ENCODE measurements at places on chromosomes 2 and 18. TPM values are rescaled to one million over a fixed set of nuclear protein-coding genes. Genes with fewer than 3 reads are reported as not detected.

ATAD2B gene
- 30.7 TPM for total RNA-seq

TYMS gene
- 1.5 TPM for total RNA-seq

ARHGAP28 gene
- total RNA-seq, result not detected

ANKRD30B gene
- total RNA-seq, result not detected

PPM1B gene
- 87.3 TPM for total RNA-seq

GNAL gene
- 0.11 TPM for total RNA-seq

CRYBA2 gene
- total RNA-seq, result not detected

IL1R2 gene
- 0.47 TPM for total RNA-seq

TSGA10 gene
- 11.0 TPM for total RNA-seq

FN1 gene
- total RNA-seq, result 0.41 TPM

KCNIP3 gene
- not detected for total RNA-seq

RAX gene
- not detected for total RNA-seq

EPB41L3 gene
- total RNA-seq, result 11.2 TPM

LIMS3 gene
- not detected for total RNA-seq

MCEE gene
- total RNA-seq, result 4.3 TPM

LAMA3 gene
- 0.19 TPM for total RNA-seq

VWC2L gene
- not detected for total RNA-seq

ADCYAP1 gene
- not detected for total RNA-seq

CARF gene
- 9.0 TPM for total RNA-seq

ARHGAP15 gene
- total RNA-seq, result 158 TPM

SCN3A gene
- total RNA-seq, result not detected

DLGAP1 gene
- total RNA-seq, result 0.31 TPM

CD28 gene
- 128 TPM for total RNA-seq

MATN3 gene
- total RNA-seq, result not detected

CHRNG gene
- not detected for total RNA-seq

EML6 gene
- total RNA-seq, result 0.22 TPM

PCARE gene
- not detected for total RNA-seq

PROKR1 gene
- total RNA-seq, result not detected

DLX1 gene
- not detected for total RNA-seq

TMEM169 gene
- total RNA-seq, result 0.53 TPM

TANC1 gene
- total RNA-seq, result 0.41 TPM

STEAP3 gene
- total RNA-seq, result not detected

TMEM247 gene
- total RNA-seq, result not detected

ANKRD53 gene
- 0.42 TPM for total RNA-seq

PID1 gene
- 0.38 TPM for total RNA-seq

REEP1 gene
- total RNA-seq, result not detected

CNOT9 gene
- 66.8 TPM for total RNA-seq

SLC19A3 gene
- total RNA-seq, result not detected

CIB4 gene
- not detected for total RNA-seq

PRSS56 gene
- total RNA-seq, result not detected

ITGA4 gene
- 79.4 TPM for total RNA-seq

ONECUT2 gene
- total RNA-seq, result not detected

MAP3K19 gene
- not detected for total RNA-seq

CTAGE1 gene
- total RNA-seq, result not detected

TRPM8 gene
- not detected for total RNA-seq

DSEL gene
- 0.52 TPM for total RNA-seq

DIPK1C gene
- not detected for total RNA-seq

OSBPL1A gene
- 2.7 TPM for total RNA-seq

All from CD4-positive, alpha-beta T cell (primary cell).